ENCODE measurements at places on chromosomes 1 and 21.

- DNase-seq, result no peak
Measured at GRCh38 chr1:81729818-81730217, 70.9 kb upstream of the ADGRL2 start.

GRCh38 chr21:25107708-25108107 lies 499.6 kb downstream of the MRPL39 start:
- no peak for DNase-seq

- no peak for DNase-seq
Measured at GRCh38 chr1:3033790-3034090, 12.5 kb downstream of the ACTRT2 start.

- DNase-seq, result no peak
Measured at GRCh38 chr1:156970017-156970416, 49.6 kb downstream of the LRRC71 start.

- DNase-seq, result no peak
Measured at GRCh38 chr1:78830321-78830720, 176.2 kb downstream of the ADGRL4 start.

- DNase-seq, result no peak
Measured at GRCh38 chr1:212271823-212272485, 13.3 kb upstream of the PPP2R5A start.

DNA sequence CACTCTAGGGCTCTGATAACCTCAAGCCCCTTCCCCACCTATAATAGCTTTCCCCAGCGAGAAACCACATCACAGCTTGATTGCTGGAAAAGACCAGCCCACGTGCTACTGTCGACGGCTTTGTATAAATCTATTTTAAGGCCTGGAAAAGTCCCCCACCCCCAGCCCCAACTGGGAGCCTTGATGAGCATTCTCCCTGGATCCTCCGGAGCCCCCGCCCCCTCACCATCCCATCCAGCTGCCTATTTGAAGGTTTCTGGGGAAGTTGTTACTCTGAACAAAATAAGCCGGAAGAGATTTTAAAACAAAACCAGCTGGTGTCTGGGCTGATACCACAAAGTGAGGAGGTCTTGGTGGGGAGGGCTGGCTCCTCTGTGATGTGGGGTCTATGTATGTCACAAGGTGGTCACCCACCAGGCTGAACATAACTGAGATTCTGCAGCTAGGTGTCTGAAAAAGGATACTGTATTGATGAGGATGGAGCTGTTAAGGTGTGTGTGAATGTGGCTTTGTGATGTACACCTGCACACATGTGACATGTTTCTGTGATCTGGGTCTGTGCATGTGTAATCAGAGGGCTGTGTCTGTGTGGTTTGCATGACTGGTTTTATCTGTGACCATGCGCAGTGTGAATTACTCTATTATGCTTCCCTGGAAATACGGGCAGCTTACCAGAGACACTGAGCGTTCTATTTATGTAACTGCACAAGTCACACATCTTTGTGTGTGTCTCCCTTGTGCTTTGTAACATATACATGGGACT lies 25.0 kb downstream of the RIMS3 start:
- DNase-seq, result no peak

DNA sequence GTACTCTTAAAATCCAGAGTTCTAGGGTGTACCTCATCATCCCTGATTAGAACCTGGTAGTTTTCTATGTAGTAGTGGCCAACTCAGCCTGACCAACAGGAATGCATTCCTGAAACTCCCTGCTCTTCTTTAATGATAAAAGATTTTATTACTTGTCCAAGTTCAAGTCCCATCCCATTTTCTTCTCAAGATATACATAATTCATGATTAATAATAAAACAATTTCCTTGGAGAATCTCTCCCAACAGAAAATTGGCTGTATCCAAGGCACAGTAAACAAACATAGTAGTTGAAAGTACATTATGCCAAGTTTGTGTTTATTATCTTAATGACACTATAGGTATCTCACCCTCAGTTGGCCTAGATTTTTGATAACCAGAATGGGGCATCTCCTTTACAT lies 714.1 kb upstream of the ADAMTS5 start:
- no peak for DNase-seq
